Fibroblast of the aortic adventitia (primary cell): ENCODE measurements at places on chromosomes 12 and 14. TPM values are rescaled to one million over a fixed set of nuclear protein-coding genes. Genes with fewer than 3 reads are reported as not detected.
A peak's percentile ranks its signal among the peaks of the same experiment; 100 is the strongest.

FGF6 gene
- not detected in 2 replicates for total RNA-seq

KCNH3 gene
- 0.08 and 0.18 TPM in 2 replicates for total RNA-seq

OR6C1 gene
- total RNA-seq: not detected in 2 replicates

KIF26A gene
- total RNA-seq: under 0.01 TPM in 1 of 2 replicates, not detected in the other

TC2N gene
- total RNA-seq: 0.16 and 1.6 TPM in 2 replicates

USP5 gene
- 84.0 and 140 TPM in 2 replicates for total RNA-seq

CLEC12A gene
- not detected in 2 replicates for total RNA-seq

CACNA1C gene
- 6.0 and 16.6 TPM in 2 replicates for total RNA-seq

SCARB1 gene
- 3.4 and 11.3 TPM in 2 replicates for total RNA-seq

SLC7A7 gene
- total RNA-seq: 2.5 and 16.5 TPM in 2 replicates

STYX gene
- total RNA-seq: 9.3 and 50.7 TPM in 2 replicates

AMDHD1 gene
- 0.63 TPM in 1 of 2 replicates, not detected in the other for total RNA-seq

C12orf50 gene
- total RNA-seq: not detected in 2 replicates

INHBE gene
- total RNA-seq: 0.16 and 0.99 TPM in 2 replicates

BBOF1 gene
- total RNA-seq: 9.8 and 13.2 TPM in 2 replicates

KRT77 gene
- not detected in 2 replicates for total RNA-seq

OSGEP gene
- 31.2 and 45.6 TPM in 2 replicates for total RNA-seq

- no peak for DNase-seq
Measured at GRCh38 chr12:257521-258321, 4.9 kb downstream of the SLC6A13 start.

DNA sequence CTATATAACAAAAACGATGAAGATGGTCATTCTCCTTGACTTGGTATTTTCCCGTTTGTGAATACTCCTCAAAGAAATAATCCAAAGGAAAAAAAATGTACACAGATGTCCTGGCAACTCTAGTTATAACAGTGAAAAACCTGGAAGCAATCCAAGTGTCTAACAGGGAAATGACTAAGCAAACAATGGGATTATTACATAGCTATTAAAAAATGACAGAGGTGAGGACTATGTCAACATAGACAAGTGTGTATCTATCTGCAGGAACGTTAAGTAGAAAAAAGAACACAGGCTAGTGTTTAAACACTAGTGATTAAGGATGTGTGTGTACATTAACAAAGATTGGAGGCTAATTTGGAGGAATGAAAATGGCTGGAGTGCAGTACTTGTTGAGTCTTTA is 5.9 kb upstream of the APOLD1 start:
- peak; percentile 90 for DNase-seq

- no peak for DNase-seq
Measured at GRCh38 chr14:72597252-72598233, 296.4 kb downstream of the DPF3 start.

DNA sequence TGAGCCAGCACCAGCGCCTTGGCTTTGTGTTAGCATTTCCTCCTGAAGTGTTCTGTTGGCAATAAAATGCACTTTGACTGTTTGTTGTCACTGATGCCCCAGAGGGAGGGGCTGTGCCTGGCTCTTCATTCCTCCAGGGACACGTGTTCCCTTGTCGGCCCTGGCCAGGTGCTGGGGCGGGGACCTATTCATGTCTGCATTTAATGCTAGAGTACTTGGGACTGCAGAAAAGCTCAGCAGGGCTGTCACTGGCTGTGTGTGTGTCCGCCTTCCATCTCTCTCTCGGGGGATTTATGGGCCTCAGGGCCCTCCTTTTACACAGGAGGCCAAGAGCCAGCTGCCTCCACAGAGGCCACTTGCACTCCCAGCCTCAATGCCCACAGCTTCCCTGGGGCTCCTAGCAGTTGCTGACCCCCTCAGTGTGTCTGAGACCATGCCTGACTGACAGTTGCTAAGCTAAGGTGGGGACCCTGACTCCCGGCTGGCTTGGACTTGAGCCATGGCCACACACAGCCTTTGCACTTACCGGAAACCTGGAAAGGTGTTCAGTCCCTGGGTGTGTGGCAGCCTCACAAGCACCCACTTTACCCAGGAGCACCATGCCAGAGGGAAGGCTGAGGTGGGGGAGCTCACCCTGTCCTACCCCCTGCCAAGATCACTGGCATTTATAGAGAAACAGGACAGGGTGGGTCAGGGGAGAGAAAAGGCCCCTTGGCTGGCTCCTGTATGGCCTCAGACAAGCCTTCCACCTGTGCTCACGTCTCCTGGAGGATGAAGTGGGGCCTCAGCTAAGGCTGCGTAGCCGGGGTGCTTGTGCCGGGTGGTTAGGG is 27.8 kb downstream of the HIP1R start:
- DNase-seq: no peak

DNA sequence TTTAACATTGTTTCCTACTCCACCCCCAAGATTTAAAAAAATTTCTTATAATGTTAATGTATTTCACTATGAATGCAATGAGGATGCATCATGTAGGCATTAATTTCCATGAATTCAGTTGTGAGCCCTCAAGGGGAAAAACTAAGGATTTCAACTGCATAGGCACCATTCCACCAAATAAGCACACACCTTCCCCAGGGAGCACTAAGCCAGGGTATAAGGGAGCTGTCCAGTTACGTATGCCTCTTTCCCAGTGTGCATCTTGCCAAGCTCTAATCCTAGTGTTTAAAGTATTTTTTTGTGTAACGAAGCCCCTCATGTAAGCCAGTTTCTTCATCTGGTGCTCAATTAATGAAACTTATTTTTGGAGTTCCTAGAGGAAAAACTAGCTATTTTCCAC is 6.6 kb downstream of the FERMT2 start:
- DNase-seq: no peak

GRCh38 chr12:89355243-89356068 is 3.2 kb upstream of the DUSP6 start:
- no peak for DNase-seq

DNA sequence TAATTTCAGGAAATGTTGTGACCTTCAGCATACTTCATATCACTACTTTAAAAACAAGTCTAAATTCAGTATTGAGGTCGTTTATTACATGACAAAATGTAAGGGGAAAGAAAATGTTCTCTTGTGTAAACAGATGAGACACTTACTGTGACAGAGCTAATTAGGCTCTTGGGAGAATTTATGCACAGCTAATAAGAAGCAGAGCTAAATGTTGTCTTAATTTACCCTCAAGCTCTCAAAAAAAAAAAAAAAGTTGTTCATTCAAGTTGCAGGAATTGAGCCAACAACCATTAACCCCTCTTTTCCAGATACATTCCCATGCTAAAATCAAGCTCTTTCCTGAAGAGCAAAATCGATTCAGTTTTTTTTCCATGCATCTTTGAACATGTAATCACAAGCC is 1419.4 kb downstream of the FSCB start:
- DNase-seq: no peak

- peak; percentile 1 for DNase-seq
Measured at GRCh38 chr12:75087654-75088053, 122.0 kb downstream of the KCNC2 start.

DNA sequence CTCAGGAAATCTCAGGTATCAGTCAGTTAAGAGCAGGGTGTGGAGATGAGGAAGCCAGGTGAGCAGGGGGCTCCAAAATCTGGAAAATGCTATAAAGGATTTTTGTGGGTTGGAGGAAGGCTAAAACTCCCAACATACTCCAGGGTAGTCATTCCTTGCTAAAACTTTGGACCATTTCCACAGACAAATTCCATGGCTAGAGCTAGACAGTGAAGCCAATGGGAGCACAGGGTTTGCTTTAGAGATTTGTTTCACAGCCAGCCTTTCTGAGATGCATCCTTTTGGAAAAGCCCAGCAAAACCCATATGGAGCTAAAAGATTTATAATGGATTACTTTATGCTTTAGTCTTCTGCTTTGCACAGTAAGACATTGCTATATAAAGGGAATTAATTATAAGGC is 146.5 kb downstream of the SAMD4A start:
- peak; percentile 88 for DNase-seq

GRCh38 chr14:72644758-72645489 is 249.0 kb downstream of the DPF3 start:
- DNase-seq: no peak

GRCh38 chr12:83818881-83819280 is 1093.7 kb downstream of the SLC6A15 start:
- peak; percentile 36 for DNase-seq

- no peak for DNase-seq
Measured at GRCh38 chr12:132306885-132307191, 22.6 kb downstream of the GALNT9 start.

DNA sequence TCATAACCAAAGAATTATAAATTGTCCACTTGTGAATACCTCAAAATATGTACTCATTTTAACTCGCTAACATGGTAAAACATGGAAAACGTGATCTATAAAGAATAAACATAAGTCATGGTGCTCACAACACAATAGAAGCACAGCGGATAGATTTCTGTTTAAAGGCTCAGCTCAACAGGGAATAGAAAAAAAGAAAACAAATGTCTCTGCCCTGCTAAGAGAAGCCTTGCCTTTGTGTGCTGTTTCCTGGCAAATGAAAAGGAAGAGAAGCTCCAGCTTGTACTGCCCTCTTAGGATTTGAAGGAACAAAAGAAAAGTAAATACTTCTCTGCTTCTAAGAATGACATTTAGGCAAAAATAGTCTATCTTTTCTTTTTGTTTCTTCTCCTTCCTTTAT is 121.0 kb upstream of the KRR1 start:
- DNase-seq: no peak

GRCh38 chr14:94328196-94328595 is 5.1 kb upstream of the SERPINA6 start:
- DNase-seq: peak; percentile 42

- DNase-seq: no peak
Measured at GRCh38 chr12:131420867-131421447, 289.9 kb upstream of the SFSWAP start.

GRCh38 chr14:65242732-65243134 is 140.4 kb upstream of the MAX start:
- DNase-seq: no peak

DNA sequence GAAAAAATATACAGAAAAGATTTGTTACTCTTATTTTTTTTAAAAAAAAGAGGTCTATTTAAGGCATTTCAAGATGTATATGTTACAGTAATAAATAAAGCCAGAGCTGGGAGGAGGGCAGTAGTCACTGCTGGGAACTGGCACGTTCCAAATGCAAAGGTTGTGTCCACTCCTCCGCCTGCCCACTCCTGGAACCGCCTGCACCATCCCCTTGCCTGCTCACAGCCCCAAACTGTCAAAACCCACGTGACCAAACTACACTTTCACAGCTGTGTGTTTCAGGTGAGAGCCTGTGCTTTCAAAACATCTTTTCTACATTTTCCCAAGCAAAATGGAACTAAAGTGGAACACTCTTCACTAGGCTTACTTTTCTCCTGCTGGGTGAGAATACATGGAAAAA is 160.4 kb downstream of the TTC7B start:
- DNase-seq: no peak

GRCh38 chr14:55819610-55820304 is 239.8 kb downstream of the KTN1 start:
- no peak for DNase-seq

- DNase-seq: no peak
Measured at GRCh38 chr12:76238688-76239087, 109.5 kb downstream of the BBS10 start.

DNA sequence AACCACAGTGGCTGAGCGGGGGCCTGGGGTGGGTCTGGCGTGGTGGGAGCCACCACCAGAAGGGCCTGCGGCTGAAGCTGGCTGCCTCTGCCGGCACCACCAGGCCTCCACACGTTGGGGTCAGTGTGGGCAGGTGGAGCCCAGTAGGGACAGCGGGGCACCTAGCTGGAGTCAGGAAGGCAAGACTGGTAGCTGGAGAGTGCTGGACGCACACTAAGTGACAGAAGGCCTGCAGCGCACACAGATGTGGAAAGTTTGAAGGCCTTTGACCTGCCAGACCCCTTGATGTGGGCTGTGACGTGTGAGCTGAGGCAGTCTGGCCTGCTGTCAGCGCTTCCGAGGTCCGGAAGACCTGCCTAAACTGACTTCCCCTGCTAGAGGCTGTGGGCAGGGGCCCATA is 26.3 kb downstream of the RIN3 start:
- DNase-seq: no peak

DNA sequence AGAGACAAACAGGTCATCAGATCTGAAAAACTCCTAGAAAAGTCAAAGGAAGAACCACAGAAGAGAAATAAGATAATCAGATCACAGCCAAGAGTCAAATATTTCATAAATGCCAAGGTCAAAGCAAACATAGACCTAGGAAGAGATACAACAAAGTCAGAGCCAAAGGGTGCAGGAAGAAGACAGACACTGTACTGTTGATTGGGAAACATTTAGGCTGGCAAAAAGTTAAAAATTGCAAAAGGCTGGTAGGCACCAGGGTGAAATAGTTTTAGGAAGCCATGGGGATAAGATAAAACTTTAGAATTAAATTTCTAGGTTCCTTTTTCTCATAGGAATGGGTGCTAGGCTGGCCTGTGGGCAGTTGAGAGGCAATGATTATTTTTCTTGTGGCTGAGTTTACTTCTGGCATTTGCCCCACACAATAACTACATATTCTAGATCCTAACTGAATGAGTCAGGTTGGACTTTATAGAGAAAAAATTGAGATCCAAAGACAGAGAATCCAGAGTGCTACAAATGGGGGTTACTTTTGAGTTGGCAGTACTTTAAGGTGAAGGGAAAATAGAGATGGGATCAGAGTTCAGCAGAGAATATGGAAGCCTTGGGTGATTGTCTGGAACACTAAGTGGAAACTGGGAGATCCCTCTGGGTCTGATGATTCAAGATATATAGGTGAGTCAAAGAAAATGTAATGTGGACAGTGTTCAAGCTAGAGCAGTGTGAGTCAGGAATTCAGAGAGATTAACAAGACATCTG is 215.5 kb downstream of the C12orf50 start:
- peak; percentile 84 for DNase-seq

GRCh38 chr12:131063413-131063812 is 109.7 kb downstream of the ADGRD1 start:
- DNase-seq: no peak

DNA sequence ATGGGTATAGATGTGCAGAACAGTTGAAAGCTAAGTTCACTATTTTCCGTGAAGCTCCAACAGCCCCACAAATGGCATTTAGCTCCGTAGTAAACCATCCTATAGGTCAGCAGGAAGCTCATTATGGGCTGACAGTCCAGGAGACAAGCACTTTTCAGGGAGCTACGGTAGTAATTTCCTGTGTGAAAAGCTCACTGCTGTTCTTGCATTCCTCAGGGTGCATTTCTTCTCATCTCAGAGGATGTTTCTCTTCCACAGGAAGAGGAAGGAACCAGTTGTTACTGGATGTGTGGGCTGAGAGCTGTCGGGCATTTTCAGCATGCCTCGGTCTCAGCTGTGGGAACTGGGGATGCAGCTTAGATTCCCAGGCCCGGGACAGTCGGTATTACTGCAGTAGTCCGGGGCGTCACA is 72.8 kb downstream of the GALNT4 start:
- DNase-seq: peak; percentile 66

- no peak for DNase-seq
Measured at GRCh38 chr12:52228366-52228765, 4.7 kb upstream of the KRT7 start.
